ENCODE measurements at places on chromosomes 12 and 14. TPM values are rescaled to one million over a fixed set of nuclear protein-coding genes. Genes with fewer than 3 reads are reported as not detected.

- DNase-seq = no peak
Measured at GRCh38 chr14:56753396-56753795, 56.9 kb downstream of the OTX2 start.

GRCh38 chr12:51128919-51129318, 44.0 kb downstream of the TFCP2 start:
- DNase-seq = no peak

GRCh38 chr12:96414637-96415036, 14.4 kb upstream of the CDK17 start:
- no peak for DNase-seq

DNA sequence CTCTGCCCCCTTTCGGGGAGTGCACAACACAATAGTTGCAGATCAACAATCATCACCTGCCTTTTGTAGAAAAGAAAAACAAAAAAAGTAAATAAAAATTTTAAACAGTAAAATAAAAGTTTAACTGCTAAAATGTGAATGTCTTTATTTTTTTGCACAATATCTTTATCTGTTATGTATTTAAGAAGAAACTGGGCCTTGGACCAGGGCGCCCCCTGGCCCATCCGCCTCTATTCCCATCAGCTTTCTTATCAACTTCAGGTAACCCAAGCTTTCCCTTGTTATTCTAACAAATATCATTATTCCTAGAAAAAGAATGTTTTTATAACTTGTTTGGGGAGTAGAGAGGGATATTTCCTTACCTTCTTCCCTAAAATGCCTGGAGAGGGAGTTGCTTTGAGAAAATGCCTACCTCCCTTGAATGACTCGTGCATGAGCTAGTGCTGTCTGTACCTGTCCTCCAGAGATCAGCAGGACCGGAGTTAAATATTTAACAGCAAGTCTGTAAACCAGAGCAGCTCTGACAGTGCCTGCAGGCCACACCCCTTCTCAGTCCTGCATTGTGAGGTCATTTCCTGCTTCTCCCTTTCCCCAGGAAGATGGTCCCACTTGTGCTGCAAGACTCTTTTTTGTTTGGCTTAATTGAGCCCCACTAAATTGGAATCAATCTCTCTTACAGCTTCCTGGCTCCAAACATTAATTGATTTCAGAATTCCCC, 192.8 kb upstream of the RGS6 start:
- DNase-seq = no peak

The DPY19L2 gene
- 8.0 TPM for polyA plus RNA-seq

The TAS2R7 gene
- not detected for polyA plus RNA-seq

DNA sequence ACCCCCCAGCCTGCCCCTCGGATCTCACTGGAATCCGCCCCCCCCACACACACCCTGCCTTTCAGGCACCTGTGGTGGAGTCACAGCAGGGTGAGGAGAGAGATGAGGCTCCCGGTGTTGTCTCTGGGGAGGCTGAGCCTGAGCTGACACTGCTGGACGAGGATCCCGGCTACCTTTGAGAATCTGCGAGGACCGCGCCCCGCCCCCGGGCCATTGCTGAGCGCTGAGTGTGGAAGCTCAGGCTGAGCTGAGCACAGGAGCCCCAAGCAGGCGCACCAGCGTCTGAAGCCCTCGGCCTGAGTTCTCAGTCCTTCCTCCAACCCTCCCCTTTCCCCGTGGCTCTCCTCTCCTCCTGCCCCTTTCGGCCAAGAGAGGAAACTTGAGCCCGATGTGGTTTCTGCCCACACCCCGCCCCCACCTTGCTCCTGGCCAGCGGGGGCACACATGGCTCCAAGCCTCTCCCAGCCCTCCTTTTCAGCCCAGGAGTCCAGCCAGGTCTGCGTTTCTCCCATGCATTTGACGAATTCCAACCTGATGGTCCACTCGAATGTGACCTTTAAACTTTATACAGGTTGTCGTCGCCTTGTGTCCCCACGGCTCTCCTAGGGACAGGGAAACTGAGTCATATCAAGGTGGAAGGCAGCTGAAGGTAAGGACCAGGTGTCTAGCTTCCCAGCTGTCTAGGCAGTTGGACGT, at the start of gene NFE2:
NFE2 (minus strand) TSS at position 284 of the 696 bp plus-strand sequence. CDS start 5,767 bp downstream, outside the sequence.
- peak; percentile 24 for DNase-seq

- no peak for DNase-seq
Measured at GRCh38 chr14:77322250-77322902, 1.5 kb downstream of the GSTZ1 start.

The CRIP1 gene
- polyA plus RNA-seq = 34.9 TPM

- DNase-seq = no peak
Measured at GRCh38 chr12:68953536-68953935, 20.6 kb upstream of the CPM start.

GRCh38 chr14:74476107-74476506, 17.0 kb downstream of the NPC2 start:
- no peak for DNase-seq

GRCh38 chr12:58066296-58066695, 124.9 kb downstream of the ATP23 start:
- no peak for DNase-seq

DNA sequence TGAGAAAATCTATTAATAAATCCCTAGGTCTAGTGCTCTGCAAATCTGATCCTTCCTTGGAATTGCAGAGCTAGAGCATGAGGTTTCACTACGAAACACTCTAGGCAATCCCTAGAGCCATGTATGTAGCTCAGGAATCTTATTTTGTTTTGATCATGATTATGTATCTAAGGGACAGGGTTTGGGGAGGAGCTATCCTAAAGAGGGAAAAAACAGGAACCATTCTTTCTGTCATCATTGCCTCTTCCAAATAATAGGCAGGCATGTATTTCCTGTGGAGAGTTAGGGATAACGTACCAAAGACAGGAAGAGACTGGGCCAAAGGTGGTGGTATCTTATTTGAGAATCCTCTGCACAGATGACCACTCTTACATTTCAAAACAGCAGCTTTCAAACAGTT, 88.8 kb upstream of the GTF2A1 start:
- DNase-seq = no peak

Measured in muscle of arm (tissue), 14 donors.